Neural crest cell (in vitro differentiated cells): ENCODE measurements at places on chromosomes 16 and 17.

- DNase-seq, result no peak
Measured at GRCh38 chr16:73321853-73322252, 273.9 kb upstream of the ZFHX3 start.

DNA sequence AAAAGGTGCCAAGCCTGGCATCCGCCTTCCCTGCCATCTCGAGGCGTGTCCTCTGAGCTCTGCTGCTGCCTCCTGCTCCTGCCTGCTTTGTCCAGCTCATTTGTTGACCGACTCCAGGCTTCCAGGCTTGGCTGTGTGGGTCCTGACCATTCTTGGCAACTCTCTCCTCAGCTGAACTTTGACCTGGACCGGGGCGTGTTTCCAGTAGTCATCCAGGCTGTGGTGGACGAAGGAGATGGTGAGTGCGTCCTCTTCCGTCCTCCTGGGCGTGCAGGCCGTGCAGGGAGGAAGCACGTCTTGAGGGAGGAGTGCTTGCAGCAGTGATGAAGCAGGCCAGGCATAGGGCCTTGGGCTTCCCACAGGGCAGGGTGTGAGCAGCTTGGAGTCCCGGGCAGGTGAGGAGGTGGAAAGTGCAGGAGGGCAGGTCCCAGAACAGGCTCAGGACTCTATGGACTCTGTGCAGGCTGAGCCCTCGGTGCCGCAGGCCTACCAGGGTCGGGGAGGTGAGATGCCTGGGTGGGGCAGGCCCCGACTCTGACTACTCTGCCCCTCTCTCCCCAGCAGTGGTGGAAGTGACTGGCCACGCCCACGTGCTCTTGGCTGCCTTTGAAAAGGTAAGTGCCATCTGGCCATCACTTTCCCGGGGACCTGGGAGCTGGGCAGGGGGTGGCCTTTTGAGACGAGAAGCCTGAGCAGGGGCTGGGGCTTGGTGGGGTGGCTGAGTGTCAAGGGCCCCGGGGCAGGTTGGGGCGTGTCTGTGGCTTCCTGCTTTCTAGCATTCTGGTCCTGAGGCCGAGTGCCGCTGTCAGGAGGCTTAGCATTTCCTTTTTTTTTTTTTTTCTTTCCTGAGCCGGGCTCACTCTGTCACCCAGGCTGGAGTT is 28.6 kb upstream of the NUDT16L1 start:
- no peak for DNase-seq

DNA sequence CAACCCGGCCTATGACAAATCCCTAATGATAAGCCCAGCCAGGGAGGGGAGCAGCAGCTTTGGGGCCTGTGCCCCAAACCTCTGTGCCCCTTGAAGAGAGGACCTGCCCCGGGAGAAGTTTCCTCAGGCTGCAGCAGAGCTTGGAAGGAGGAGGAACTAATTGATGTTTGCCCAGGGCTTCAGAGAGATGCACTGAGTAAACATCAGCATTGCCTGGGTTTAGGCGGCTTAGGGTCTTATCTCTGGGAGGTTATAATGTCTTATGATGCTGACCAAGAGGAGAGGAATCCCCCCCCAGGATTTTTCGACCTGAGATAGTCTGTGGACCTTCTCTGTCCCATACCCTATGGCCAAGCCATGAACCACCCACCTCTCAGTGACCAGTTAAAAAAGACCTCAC is 148.7 kb upstream of the SDK2 start:
- no peak for DNase-seq

- no peak for DNase-seq
Measured at GRCh38 chr16:66434619-66435430, 7.7 kb downstream of the BEAN1 start.

GRCh38 chr16:70568601-70569237 is 45.1 kb downstream of the SF3B3 start:
- no peak for DNase-seq

DNA sequence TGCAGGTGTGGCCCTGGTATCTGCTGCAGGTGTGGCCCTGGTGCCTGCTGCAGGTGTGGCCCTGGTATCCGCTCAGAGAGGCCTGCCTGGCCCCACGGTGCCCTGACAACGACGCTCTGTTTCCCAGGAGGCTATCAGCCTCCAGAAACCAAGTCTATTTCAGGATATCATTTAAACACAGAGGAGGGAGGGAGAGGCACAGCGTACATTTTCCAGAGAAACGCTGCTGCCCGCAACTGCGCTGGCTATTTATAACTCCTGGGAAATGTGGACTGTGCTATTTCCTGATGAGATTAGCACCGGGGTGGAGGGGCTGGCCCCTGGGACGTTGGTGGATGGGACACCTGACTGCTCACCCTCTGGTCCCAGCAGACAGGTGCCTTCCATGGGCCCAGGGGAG is 22.5 kb downstream of the TIMM22 start:
- no peak for DNase-seq
